ENCODE measurements at places on chromosomes 1 and 21. TPM values are rescaled to one million over a fixed set of nuclear protein-coding genes. Genes with fewer than 3 reads are reported as not detected.

DNA sequence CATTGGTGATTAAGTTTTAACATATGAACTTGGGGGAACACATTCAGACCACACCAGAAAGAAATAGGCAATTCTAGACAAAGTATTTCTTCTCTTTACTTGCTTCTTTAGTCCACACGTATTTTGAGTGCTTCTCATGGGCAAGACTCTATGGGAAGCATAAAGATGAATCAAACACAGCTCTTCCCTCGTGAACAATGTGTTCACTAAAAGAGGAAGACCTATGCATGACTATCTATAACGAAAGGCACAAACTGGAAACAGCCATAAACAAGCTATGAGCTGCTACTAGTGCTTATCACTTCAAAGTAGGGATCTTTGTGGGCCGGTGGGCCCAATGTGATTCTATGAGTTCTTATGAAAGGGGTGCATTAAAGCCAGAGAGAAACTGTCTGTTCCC is 53.0 kb upstream of the PRDX6 start:
- no peak for DNase-seq

DNA sequence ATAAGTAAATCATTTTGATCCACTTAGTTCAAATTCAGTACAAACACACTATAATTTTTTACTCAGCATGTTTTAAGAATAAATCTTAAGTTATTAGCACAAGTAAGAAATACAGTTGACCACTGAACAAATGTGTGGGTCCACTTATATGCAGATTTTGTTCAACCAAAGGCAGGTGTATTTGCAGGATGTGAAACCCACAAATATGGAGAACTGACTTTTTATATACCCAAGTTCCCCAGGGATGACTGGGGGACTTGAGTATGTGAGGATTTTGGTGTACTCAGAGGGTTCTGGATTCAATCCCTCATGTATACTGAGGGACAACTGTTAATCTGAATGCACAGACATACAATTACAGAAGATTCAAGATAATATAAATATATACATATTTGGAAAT is 25.7 kb upstream of the ERICH3 start:
- DNase-seq: no peak

- no peak for DNase-seq
These were observed 416.8 kb downstream of the NPHP4 start for GRCh38 chr1:5575396-5575940.

DNA sequence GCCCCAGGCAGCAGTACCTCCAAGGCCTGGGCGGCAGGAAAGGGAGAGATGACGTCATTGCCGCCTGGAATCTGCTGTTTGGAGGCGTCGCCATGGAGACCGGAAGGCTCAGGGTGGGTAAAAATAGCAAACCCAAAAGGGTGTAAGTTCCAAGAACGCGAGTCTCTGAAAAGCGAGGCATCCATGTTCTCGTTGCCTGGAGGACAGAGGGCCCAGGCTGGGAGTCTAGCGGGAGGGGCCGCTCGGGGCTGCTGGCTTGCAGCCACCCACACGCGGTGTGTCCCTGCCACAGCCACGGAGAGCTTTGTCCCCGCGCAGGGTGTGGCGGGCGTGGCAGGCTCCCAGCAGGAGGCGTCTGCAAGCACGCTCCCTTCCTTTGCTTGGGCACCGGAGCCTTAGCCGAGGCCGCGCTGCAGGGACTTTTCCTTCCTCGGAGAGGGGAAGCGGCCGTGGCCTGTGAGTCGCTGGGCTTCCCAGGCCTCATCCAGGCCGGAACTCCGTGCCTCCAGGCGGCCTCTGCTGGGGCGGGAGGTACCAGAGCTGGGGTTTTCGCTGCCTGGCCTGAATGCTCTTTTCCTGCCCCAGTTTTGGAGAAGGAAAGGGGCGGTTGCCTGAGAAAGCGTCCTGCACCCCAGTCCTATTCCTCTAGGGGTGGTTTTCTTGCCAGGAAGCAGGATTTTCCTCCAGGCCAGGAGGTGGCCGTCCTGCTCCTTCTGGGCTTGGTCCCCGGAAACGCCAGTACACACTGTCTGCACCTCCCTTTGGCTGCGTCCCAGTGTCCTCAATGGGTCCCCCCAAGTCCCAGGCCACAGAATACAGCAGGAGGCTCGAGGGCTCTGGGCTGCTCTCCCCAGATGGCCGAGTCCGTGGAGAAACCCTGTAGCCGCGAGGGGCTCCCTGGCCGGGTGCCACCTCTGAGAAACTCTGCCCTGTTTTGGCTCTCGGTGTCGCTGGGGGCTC is 15.3 kb upstream of the SKI start:
- DNase-seq: peak; percentile 89

- DNase-seq: no peak
These were observed 16.1 kb upstream of the STMN1 start for GRCh38 chr1:25922056-25922970.

DNA sequence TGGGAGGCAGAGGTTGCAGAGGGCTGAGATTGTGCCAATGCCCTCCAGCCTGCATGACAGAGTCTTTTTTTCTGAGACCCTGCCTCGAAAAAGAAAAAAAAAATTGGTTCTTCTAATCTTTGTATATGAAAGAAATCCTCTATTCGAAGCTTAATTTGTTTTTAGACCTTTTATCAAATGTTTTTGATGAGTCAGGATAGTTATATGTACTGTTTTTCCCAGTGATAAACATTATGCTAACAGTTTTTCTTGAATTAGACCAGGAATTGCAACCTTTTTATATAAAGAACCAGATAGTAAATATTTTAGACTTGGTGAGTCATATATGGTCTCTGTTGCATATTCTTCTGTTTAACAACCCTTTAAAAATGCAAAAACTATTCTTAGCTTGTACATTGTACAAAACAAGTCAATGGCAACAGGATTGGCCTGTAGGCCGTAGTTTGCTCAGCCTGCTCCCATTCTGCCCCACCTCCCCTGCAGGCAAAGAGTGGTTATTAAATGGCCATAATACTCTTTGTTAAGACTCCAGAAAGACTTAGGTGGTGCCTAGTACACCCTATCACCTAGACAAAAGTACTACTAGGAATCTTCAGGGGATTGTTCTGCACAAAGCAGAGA is 45.2 kb downstream of the LYST start:
- DNase-seq: no peak

SFN gene
- polyA plus RNA-seq: 0.10 TPM

GRCh38 chr1:184696403-184696802 is 58.3 kb downstream of the EDEM3 start:
- no peak for DNase-seq

GRCh38 chr21:42336054-42336453 is 14.7 kb downstream of the TFF2 start:
- no peak for DNase-seq

GRCh38 chr1:245016700-245017099 is 138.1 kb upstream of the KIF26B start:
- no peak for DNase-seq

MXRA8 gene
- 65.2 TPM for polyA plus RNA-seq
